ENCODE measurements at places on chromosomes 13 and 19. TPM values are rescaled to one million over a fixed set of nuclear protein-coding genes. Genes with fewer than 3 reads are reported as not detected.

The LYPD3 gene
- 17.6 TPM for total RNA-seq

The AMH gene
- total RNA-seq = 1.4 TPM

The LRRC4B gene
- 13.0 TPM for total RNA-seq

The C1QTNF9B gene
- not detected for total RNA-seq

The PTGER1 gene
- total RNA-seq = not detected

The STOML3 gene
- 0.10 TPM for total RNA-seq

The HIPK4 gene
- not detected for total RNA-seq

The GRIN2D gene
- 0.41 TPM for total RNA-seq

The HPN gene
- total RNA-seq = not detected

The ZNF439 gene
- 8.1 TPM for total RNA-seq

The SPIB gene
- total RNA-seq = 0.10 TPM

The ARHGAP33 gene
- total RNA-seq = 26.3 TPM

The STAP2 gene
- 14.7 TPM for total RNA-seq

The FCAR gene
- total RNA-seq = 2.6 TPM

The TPM4 gene
- total RNA-seq = 220 TPM

The ZNF90 gene
- total RNA-seq = 4.1 TPM

The SLC6A16 gene
- 0.51 TPM for total RNA-seq

The OR4F17 gene
- not detected for total RNA-seq

The KCNC3 gene
- total RNA-seq = 1.0 TPM

The C19orf85 gene
- not detected for total RNA-seq

The TNNI3 gene
- 1.7 TPM for total RNA-seq

The SIGLEC12 gene
- total RNA-seq = not detected

The ZNF546 gene
- 16.4 TPM for total RNA-seq

The MISP gene
- total RNA-seq = 2.9 TPM

The GPC6 gene
- 27.0 TPM for total RNA-seq

The FFAR1 gene
- total RNA-seq = not detected

The SMAD9 gene
- 19.5 TPM for total RNA-seq

The S1PR5 gene
- 2.7 TPM for total RNA-seq

The FPR1 gene
- 1.8 TPM for total RNA-seq

The CLDN10 gene
- total RNA-seq = 17.4 TPM

The KLK12 gene
- 7.2 TPM for total RNA-seq

The TTC9B gene
- total RNA-seq = not detected

The PLPP2 gene
- total RNA-seq = 13.0 TPM

The IGFL1 gene
- total RNA-seq = not detected

The ZNF491 gene
- total RNA-seq = 4.4 TPM
